ENCODE measurements at places on chromosomes 1 and 21.

GRCh38 chr1:34846265-34846664 lies 13.3 kb downstream of the SMIM12 start:
- DNase-seq = no peak

DNA sequence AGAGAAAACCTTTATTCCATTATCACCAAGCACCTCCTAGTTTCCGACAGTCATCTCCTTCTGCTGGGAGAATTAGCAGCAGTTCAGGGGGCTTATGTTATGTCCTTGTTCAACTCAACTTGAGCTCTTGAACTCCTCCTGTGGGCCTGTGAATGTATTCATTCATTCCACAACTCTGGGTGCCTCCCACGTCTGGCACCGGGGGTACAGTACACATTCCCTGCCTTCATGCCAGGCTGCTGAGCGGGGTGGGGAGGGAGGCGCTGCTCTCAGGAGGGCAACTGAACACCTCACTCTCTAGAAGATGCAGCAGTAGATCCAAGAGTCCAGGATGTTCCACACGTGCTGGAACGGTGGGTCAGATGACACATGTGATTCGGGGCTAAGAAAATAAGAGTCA lies 4.3 kb upstream of the MX2 start:
- DNase-seq = no peak

GRCh38 chr1:20739225-20739624 lies 6.7 kb upstream of the SH2D5 start:
- DNase-seq = no peak

- DNase-seq = no peak
These were observed 24.1 kb downstream of the IFFO2 start for GRCh38 chr1:18932387-18932786.

- DNase-seq = no peak
These were observed 48.4 kb upstream of the CCDC27 start for GRCh38 chr1:3703786-3704371.

- no peak for DNase-seq
These were observed 169.4 kb downstream of the GALNT2 start for GRCh38 chr1:230236301-230237008.

GRCh38 chr21:41628256-41628655 lies 120.3 kb upstream of the TMPRSS2 start:
- no peak for DNase-seq

- DNase-seq = no peak
These were observed 19.8 kb upstream of the LUZP1 start for GRCh38 chr1:23188434-23188884.

DNA sequence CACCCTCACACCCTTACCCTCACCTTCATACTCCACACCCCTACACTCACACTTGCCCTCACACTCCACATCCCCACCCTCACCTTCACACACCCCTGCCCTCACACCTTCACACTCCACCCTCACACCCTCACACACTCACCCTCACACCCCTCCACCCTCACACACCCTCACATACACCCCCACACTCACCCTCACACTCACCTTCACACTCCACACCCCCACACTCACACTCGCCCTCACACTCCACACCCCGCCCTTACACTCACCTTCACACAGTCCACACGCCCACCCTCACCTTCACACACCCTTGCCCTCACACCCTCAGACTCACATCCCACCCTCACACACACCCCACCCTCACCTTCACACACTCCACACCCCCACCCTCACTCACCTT lies 43.6 kb upstream of the EDN2 start:
- no peak for DNase-seq

GRCh38 chr1:20724364-20725188 lies 6.8 kb upstream of the KIF17 start:
- no peak for DNase-seq

- no peak for DNase-seq
These were observed 17.8 kb downstream of the IFFO2 start for GRCh38 chr1:18938707-18939070.

DNA sequence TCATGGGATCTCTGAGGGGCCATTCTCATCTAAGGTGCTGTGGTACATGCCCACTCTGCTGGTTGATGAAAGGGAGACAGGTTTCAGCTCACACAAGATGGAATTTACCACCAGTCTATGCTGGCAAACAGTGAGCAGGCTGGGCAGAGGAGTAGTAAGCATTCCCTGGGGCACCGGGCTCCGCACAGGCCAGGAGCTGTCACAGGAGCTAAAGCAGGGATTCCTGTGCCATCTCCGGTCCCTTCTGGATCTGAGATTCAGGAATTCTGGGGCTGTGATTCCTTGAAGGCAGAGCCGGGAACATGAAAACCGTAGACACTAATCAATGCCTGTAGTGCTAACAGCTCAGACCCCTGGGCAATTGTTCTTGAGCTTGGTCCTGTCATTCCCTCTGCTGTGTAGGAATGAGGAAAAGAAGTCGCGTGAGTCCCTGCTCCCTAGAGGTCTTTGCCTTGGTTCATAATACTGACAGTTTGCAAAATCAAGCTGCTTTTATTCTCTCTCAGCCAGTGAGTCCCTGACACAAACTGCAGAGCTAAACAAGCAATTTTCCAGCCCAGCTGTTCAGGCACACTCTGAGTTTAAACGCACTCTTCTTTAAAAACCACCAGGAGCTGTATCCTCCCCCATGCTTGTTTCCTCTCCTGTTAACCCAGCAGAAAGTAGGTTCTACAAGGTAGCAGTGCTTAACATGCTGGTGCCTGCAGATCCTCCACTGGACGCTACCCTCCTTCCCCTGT lies 52.5 kb downstream of the MDM4 start:
- no peak for DNase-seq

GRCh38 chr1:116918714-116919357 lies 9.1 kb downstream of the PTGFRN start:
- DNase-seq = no peak

GRCh38 chr1:194161591-194161990 lies 975.2 kb upstream of the B3GALT2 start:
- DNase-seq = no peak

DNA sequence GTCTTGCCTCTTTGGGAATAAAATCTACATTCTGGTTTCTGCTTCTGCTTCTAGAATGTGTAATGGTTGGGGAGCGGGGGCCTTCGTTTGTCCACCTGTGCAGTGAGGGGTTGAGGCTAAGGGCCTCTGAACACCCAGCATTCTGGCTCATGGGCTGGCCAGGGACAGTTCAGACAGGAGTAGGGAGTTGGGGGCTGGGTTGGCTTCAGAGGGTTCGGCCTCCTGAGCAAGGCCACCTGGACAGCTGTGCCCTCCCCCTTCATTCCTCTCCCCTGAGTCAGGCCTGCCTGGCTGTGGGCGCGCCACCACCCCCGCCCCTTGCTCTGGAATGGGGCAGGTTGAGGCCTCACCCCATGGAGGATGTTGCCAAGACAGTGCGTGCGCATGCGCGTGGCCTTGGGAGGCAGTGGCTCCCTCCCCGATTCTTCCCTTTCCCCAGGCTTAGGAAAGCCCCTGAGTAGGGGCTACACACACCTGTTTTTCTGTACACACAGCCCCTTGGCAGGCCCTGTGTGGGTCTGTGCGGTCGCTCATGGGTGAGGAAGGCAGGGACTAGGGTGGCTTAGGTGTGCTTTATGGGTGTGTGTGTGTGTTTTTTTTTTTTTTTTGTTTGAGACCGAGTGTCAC lies 57.0 kb downstream of the YARS1 start:
- peak; percentile 94 for DNase-seq

DNA sequence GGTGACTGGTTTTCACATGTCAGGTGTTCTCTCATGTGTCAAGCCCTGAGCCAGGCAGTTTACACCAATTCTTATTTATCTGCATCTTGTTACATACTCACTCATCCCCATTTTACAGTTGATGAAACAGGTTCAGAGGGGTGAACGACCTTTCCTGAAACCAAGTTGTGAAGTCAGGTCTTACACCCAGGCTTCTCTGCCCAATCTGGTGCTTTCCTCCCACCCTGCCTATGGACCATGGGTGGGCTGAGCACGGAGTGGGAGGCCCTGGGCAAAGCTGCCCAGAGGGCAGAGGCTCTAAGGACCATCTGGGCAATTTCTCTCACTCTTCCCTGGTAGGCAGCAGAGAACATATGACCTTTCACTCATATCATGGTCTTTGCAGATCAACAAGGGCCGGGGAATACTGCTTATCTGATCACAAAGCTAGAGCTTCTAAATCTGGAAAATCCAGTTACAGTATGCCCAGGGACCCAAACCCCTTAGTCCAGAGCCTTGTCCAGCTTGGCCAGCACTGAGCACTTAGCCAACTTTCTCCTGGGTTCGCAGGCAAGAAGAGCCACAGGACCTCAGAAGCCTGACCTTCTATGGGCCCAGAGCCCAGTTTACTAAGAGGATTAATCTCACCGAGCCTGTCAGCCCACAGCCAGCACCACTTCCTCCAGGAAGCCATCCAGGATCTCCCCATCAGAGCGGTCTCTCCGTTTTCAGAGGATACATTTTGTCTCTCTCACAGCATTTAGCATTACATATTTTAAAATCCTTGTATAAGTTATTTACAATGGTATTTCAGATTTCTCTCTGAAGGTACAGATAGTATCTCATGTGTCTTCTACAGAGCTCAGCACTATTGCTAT lies 16.0 kb upstream of the TTC39A start:
- DNase-seq = no peak

GRCh38 chr1:75431843-75432242 lies 179.1 kb downstream of the SLC44A5 start:
- DNase-seq = no peak

DNA sequence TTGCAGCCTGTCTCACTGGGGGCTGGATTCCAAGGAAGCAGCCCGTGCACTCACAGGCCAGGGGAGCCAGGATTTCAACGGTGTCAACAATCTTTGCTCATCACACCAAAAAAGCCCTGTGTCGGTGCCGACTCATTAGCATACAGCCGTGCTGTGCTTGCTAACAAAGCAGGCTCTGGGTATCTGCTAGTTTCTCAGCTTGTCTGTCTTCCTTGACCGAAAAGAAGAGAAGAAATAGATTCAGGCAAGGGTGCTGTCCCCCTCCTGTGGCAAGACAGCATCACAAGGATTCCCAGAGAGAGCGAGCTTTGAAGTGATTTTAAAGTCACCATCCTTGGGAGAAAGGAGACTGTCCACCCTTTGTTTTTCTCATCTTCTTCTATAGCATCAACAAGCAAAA lies 214.7 kb downstream of the SDCCAG8 start:
- DNase-seq = no peak

DNA sequence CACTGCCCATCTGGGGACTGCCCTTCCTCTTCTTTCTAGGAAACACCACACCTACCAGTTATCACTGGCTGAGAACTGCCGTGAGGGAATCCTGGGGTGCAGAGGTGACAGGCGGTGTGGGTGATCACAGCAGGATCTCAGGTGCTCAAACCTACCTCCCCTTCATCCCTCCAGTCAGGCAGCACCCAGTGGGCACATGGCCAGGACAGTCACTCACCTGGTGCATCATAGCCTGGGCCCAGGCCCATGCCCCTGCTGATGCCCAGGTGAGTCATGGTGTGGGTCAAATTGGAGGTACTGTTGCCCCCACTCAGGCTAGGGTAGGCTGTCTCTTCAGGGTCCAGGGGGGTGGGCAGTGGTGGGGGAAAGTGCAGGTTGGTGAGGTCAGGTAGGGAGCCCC lies 5.3 kb upstream of the DENND4B start:
- no peak for DNase-seq

DNA sequence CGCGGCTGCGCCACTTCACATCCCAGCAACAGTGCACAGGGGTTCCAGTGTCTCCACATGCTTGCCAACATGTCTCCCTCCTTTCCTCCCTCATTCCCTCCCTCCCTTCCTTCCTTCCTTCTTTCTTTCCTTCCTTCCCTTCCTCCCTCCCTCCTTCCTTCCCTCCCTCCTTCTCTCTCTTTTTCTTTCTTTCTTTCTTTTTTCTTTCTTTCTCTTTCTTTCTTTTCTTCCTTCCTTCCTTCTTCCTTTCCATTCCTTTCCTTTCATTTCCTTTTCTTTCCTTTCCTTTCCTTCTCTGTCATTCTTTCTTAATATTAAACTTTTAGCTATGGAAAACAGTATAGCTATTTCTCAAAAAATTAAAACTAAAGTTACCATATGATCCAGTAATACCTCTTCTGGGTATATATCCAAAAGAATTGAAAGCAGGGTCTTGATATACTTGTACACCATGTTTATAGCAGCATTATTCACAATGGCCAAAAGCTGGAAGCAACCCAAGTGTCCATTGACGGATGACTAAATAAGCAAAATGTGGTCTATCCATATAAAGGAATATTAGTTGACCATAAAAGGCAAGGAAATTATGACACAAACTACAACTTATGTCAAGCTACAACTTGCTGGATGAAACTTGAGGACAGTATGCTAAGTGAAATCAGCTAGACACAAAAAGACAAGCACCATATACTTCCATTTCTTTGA lies 55.0 kb upstream of the TLR5 start:
- no peak for DNase-seq

DNA sequence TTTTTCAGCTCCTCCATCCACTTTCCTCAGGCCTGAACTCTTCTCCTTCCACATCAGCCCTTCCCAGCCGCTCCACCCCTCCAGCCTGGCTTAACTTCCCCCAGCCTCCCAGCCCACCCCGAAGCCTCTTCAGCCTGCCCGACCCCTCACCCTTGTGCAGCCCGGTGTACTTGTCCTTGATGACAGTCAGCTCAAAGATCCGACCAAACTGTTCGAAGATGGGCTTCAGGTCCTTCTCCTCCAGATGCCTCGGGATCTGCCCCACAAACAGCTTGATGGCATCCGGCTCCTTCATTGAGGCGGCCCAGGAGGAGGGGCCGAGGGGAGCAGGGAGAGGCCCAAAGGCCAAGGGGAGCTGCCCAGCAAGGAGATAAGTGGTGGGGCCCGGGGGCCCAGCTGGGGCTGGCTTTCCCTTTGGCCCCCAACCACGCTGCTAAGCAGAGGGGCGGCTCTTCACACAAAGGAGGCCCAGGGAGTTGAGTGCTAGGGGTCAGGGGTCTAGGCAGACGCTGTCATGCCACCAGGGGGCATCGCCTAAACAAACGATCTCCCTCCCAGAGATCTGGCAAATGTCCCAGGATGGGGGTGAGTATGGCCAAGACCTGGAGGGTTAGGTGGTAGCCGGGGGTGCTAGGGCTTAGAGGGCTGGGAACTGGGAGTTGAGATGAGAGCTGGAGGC lies 738 bp downstream of the CELF3 start:
- DNase-seq = no peak

- DNase-seq = no peak
These were observed 24.0 kb upstream of the CASZ1 start for GRCh38 chr1:10820422-10820821.

DNA sequence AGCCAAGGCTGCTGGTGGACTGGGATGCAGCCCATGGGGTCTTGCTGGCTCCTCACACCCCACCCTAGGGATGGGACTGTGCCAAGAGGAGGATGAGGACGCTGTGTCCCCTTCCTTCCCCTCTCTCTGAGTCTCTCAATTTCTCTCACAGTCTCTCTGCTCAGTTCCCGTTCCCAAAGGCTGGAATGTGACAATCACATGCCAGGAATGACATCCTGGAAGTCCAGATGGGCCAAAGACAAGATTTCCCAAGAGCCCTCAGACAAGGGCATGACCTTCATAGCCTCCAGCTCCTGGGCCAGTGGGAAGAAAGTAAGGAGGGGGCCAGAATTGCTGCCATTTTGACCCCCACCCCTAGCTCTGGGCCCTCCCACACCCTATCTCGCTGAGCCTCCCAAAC lies 7.6 kb upstream of the CDCP2 start:
- DNase-seq = no peak

DNA sequence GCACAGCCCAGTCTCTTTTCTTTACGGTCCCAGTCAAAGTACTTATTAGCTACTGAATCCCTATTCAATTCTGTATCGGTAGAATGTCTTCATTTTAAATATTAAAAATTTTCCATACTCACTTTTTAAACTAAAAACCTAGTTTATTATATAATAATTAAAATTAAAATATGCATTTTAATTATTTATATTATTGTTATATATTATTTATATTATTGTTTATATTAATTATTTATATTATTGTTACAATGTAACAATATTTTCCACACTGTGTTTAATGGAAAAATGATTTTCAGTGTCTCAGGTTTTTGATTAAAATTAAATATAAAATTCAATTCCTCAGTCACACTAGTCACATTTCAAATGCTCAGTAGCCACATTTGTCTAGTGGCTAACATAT lies 18.2 kb upstream of the PPP2R5A start:
- no peak for DNase-seq
